ENCODE measurements at places on chromosomes 1 and 21.

DNA sequence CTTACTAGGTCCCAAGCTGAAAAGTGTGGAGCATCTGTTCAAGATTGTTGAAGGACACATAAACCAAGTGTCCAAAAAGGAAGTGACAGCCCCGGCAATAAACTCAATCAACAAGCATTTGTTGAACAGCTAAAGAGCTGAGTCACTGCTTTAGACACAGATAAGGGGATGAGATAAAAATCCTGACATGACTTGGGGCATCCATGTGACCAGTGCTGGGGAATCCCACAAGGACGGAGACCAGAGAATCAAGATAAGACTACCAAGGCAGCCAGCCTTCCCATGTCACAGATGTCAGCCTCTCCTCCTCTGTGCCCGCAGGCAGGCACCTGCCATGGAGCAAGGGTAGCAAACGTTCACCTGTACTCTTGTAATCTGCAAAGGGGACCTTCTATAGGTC lies 118.6 kb upstream of the KAZN start:
- DNase-seq = no peak

- DNase-seq = no peak
These were observed 40.0 kb upstream of the IKBKE start for GRCh38 chr1:206430031-206430983.

GRCh38 chr1:17207966-17208418 lies 3.1 kb downstream of the PADI1 start:
- DNase-seq = peak; percentile 16

GRCh38 chr1:234662148-234662547 lies 52.2 kb upstream of the IRF2BP2 start:
- no peak for DNase-seq

GRCh38 chr1:174990382-174990999 lies 9.3 kb upstream of the CACYBP start:
- DNase-seq = no peak

GRCh38 chr1:165933446-165934170 lies 106.2 kb downstream of the UCK2 start:
- DNase-seq = no peak

GRCh38 chr21:20856926-20857325 lies 141.3 kb upstream of the NCAM2 start:
- no peak for DNase-seq

- no peak for DNase-seq
These were observed 313.3 kb upstream of the VAMP3 start for GRCh38 chr1:7457811-7458210.

GRCh38 chr1:26790551-26790953 lies 2.8 kb downstream of the PIGV start:
- DNase-seq = no peak

DNA sequence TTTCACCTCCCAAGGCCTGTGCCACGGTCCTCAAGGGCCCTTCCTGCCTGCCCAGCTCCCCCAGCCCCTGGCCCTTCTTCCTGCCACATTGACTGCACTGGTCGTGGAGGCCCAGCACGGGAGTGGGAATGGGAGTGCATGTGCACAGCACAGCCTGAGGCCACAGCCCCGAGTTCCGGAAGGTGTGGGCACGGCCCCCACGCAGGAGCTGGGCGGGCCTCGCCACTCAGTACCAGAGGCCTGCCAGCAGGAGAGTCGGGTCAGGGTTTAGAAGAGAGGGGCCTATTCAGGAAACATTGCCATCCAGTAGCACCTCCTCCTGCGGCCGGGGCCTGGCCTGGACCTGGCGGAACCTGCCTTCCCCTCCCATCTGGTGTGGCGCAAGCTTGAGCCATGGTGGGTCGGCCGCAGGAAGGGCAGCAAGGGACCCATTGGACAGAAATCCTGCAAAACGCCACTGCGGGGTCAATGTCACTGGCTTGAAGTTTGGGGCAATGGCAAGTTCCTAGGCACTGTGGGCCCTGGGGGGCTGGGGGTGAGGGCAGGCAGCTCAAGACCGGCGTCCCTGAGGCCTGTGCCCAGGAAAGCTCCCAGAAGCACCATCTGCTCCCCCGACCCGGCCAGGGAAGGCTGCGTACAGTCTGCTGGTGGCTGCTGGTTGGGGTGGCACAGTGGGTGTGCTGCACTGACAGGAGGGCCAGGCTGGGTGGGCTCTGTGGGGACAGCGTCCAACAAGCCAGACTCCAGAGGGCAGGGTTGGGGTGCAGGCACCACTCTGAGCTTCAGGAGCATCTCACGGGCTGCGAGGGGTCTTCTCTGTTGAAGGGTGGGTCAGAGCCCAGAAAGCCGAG lies 1.8 kb upstream of the TMEM52 start:
- DNase-seq = no peak

DNA sequence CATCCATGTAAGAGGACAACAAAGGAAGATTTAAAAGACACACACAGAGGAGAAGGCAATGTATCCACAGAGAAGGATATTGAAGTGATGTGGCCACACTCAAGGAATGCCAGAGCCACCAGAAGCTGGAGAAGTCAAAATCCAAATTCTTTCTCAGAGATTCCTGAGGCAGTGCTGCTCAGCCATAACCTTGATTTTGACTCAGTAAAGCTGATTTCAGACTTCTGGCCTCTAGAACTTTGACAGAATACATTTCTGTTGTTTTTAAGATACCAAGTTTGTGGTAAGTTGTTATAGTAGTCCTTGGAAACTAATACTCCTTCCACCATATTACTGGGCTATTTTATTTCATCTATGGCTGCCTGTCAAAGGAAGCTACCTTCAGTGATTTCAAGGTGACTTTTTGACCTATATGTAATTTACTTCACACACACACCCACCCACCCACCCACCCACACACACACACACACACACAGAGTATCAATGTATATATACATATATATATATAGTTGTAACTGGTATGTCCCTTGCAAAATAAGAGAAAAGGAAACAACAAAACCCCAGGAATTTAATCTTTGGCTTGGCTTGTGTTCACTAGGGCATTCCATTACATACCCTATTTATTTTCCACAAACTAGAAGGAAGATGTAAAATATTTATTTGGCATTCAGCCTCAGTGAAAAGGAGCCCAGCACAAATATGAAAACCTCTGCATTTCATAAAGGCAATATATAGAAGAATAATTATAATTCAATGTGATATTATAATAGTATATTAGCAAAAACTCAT lies 142.1 kb upstream of the PTGFR start:
- no peak for DNase-seq

DNA sequence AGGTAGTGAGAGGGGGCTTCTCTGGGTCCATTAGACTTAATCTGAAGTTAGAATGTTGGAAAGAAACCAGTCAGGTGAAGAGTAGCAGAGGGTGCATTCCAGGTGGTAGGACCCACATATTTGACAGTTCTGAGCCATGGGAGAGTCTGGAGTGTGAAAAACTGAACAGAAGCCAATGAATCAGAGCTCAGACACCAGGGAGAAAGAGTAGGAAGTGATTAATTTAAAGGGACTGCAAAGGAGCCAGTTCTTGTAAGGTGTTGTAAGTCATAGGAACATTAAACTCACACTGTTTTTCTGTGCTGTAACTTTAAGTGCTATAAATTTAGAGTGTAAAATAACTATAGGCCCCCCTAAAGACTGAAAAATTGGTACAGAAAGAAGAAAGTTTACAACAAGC lies 5.9 kb upstream of the DHX9 start:
- no peak for DNase-seq

- DNase-seq = no peak
These were observed 13.1 kb upstream of the NHLH2 start for GRCh38 chr1:115854005-115854404.

DNA sequence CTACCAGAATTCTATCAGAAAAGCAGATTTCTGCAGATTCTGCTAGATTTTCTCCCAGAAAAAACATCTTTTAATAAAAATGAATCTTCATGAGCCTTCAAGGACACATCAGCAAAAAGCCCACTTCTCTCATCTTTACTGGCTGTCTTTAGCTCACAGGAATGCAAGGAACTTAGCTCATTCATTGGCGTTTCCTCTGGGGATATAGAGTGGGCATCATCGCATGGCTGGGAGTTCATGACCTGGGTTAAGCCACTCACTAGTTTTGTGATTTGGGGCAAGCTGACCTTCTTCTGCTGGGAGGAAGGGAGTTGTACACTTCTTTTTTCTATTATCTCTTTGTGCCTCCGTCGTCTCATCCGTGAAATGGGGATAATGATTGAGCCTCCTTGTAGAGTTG lies 149.7 kb downstream of the KAZN start:
- no peak for DNase-seq

- DNase-seq = no peak
These were observed 19.5 kb downstream of the FAAH start for GRCh38 chr1:46413596-46413985.

DNA sequence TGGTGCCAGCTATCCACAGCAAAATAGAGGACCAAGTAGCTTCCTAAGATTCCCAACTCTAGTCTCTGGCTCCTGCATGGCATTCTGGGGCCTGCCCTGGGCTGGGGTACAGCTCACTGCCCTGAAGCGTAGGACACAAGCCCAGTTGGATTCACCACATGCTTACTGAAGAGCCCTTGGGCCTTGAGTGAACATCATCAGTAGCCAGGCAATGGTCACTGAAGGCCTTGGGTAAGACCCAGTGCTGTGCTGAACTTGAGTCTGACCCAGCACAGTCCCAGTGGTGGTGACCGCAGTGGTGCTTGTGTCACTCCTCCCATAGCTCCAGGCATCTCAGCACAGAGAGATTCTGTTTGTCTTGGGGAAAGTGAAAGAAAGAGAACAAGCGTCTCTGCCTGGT lies 7.7 kb upstream of the LCE3A start:
- no peak for DNase-seq

- DNase-seq = no peak
These were observed 96.2 kb downstream of the BEND5 start for GRCh38 chr1:48680411-48681035.

GRCh38 chr1:99264201-99265021 lies at the start of gene PLPPR4:
TSS of gene PLPPR4 (plus strand) at chr1:99264492. CDS start at chr1:99264594, 102 bp downstream.
- DNase-seq = no peak

DNA sequence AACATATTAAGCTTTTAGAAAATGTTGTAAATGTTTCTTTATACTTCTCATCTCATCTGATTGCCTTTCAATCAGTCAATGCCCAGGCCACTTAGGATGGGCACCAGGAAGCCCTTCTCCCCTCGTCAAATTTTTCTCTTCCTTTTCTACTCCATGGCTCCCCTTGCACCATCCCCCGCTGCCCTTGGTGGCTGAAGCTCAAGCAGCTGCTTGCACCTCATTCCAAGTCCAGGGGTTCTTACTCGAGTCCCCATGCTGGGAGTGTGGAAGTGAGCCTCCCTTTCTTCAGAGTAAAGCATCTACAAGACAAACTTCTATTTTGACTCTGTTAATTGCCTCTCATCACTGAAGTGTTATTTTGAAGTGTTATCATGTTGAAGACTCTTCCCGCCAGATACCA lies 39.7 kb upstream of the KRTAP11-1 start:
- no peak for DNase-seq

GRCh38 chr1:240415532-240415931 lies 196.4 kb downstream of the GREM2 start:
- DNase-seq = no peak

GRCh38 chr1:155009742-155010141 lies 7.1 kb downstream of the ZBTB7B start:
- DNase-seq = no peak

DNA sequence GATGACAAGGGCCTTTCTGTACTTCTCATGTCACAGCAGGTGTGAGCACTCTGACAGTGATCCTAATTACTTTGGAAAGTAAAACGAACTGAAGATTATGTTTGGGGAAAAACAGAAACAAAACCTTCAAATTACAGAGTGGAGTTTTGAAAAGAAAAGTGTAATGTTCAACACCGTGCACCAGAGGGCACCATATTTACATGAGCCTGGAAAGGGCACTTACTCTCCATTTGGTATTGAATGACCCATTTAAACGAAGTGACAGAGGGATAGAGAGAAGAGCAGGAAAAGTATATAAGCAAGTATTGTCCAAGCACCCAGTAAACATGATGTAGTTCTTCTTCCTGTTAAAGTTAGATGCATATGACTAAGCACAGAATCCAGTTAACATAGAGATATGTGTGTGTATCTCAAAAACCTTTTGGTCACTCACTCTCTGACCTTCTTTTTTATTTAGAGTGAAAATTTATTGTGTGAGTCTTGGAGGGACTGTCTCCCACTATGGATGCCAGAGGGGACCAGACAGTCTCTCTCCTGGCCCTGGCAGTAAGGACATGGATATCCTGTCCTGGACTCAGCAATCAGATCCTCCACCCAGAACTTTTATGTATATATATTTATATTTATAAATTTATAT lies 3.8 kb upstream of the RGSL1 start:
- DNase-seq = no peak

DNA sequence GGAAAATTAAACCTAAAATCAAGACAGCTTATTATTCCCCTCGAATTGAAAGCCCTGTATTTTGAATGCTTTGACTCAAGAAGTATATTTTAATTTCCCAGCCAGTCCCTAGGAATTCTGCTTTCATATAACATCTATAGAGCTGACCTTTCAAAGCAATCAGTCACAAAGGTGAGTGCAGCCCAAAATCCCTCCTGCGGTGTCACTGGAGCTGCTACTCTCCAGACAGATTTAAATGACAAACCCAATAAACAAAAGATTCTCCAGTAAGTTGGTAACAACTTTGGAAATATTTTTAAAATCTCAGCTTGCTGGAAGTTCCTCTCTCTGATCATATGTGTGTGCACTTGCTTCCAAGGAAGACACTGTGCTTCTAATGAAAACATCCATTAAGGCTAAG lies 14.7 kb downstream of the PLPP3 start:
- no peak for DNase-seq

- DNase-seq = peak; percentile 63
These were observed 493 bp upstream of the MAP3K21 start for GRCh38 chr1:233326811-233327650.

DNA sequence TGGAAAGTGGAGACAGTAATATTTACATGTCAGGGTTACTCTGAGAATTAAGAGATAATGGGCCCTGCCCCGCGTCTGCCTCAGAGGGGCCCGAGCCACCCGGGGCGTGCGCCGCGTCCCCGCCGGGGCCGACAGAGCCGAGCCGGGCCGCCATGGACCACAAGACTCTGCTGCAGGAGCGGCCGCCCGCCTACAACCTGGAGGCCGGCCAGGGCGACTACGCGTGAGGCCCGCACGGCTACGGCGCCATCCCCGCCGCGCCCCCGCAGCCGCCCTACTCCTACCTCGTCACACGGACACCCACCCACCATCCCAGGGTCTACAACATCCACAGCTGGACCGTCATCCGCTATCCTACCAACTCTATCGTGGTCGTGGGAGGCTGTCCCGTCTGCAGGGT lies 35.1 kb upstream of the LRRC39 start:
- no peak for DNase-seq

- DNase-seq = no peak
These were observed 22.3 kb upstream of the C1orf105 start for GRCh38 chr1:172398193-172398592.

Measured in activated naive CD8-positive, alpha-beta T cell treated with anti-CD3 and anti-CD28 coated beads, Interleukin-2, amount 50 U/mL, for 16 hours (primary cell).